ENCODE measurements at places on chromosomes 3 and 15.
A peak's percentile ranks its signal among the peaks of the same experiment; 100 is the strongest.

- DNase-seq: no peak
Measured at GRCh38 chr3:12884790-12885582, 43.6 kb upstream of the RPL32 start.

DNA sequence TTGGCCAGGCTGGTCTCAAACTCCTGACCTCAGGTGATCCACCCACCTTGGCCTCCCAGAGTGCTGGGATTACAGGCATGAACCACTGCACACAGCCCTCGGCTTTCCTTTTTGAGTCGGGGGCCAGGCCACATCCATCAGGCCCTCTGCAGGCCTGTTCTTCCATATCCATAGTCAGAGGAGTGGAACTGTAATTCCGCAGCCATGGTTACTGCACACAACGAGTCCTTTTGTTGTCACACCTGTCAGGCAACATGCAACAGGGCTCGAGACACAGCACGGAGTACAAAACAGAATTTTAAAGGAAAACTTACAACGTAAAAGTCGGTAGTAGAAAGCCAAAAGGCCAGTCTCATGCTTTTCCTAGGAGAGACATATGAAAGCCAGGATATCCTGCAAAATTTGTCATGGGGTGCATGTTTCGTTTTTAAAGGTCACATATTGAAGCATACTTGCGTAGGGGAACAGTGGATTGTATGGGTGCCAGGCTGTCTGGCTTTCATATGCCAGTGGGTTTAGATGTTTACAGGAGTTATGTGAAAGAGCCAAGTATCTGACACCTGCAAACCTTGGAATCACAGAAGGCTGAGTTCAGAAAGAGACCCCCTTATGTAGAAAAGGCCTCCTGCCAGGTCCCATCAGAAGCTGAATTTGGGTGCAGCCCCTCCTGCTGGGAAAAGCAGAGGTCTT, 63.2 kb upstream of the LPP start:
- no peak for DNase-seq

- DNase-seq: peak; percentile 87
Measured at GRCh38 chr3:148648685-148649352, 48.9 kb upstream of the AGTR1 start.

GRCh38 chr3:127427666-127428065, 139.8 kb upstream of the PRR20G start:
- DNase-seq: no peak

- DNase-seq: no peak
Measured at GRCh38 chr3:141788149-141788548, 24.9 kb downstream of the GRK7 start.

- DNase-seq: no peak
Measured at GRCh38 chr3:28268989-28269388, 27.6 kb downstream of the CMC1 start.

- DNase-seq: peak; percentile 16
Measured at GRCh38 chr3:197417911-197418618, 119.7 kb upstream of the DLG1 start.

DNA sequence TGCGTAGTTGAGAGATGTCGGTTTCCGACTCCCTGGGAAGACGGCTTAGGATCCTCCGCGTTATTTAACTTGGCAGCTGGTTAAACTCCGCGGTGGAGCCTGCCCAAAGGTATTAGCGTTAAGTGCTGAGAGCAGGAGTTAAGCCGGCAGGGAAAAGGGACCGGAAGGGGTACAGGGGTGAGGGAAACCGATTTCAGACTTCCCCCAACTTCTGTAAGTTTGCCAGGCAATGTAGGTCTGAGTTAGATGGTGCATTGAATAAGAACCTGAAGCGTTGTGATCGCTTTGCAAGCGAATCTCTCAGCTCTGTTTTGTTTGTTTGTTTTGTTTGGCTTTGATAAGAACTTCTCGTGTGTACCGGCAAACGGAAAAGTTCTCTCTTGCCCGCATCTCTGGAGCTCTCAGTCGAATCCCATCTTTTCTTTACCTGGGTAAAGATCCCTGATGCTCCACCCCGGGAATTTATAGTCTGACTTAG, 6.0 kb upstream of the FEZF2 start:
- DNase-seq: no peak

- DNase-seq: peak; percentile 36
Measured at GRCh38 chr15:31042751-31043150, 51.3 kb upstream of the MTMR10 start.

GRCh38 chr15:63553388-63553791, 43.8 kb upstream of the FBXL22 start:
- DNase-seq: peak; percentile 97

DNA sequence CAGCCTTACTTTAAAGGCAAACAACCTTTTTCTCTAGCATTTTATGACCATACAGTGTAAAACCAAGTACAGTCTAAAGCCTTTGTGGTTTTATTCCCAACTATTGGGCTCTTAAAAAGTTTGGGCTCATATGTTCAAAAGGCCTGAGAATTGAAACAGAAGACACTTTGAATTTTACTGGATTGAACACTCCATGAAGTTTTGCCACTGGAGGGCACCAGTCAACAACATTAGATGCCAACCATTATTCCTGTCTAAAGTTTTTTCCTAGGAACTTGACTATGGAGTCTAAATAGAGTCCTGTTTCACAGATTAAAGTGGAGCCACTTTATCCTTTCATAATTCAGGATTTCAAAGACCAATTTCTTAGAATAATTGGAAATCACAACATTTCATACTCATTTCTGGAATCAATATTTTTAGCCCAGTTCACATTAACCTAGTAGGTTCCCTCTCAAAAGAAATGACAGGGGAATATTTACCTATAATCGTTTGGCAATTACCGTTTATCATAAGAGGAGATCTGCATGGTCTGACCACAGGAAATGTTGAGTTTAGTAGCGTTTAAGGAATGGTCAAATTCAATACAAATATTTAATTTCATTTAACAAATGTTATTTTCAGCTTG, 244.1 kb upstream of the PDZRN3 start:
- peak; percentile 52 for DNase-seq

GRCh38 chr15:29035336-29036285, 149.8 kb downstream of the APBA2 start:
- no peak for DNase-seq

GRCh38 chr3:42501681-42502428, 588 bp upstream of the VIPR1 start:
- peak; percentile 5 for DNase-seq

All from fibroblast of skin of right biceps (primary cell).